Activated CD4-positive, alpha-beta T cell treated with anti-CD3 and anti-CD28 coated beads, Interleukin-2, Interleukin-6, amounts not matched to agents 100 ng/mL and 50 ng/mL, durations not matched to agents 16 hours and 8 hours (primary cell): ENCODE measurements at places on chromosomes 6 and 20.

- DNase-seq = no peak
Measured at GRCh38 chr6:13304580-13305260, 23.6 kb downstream of the TBC1D7 start.

DNA sequence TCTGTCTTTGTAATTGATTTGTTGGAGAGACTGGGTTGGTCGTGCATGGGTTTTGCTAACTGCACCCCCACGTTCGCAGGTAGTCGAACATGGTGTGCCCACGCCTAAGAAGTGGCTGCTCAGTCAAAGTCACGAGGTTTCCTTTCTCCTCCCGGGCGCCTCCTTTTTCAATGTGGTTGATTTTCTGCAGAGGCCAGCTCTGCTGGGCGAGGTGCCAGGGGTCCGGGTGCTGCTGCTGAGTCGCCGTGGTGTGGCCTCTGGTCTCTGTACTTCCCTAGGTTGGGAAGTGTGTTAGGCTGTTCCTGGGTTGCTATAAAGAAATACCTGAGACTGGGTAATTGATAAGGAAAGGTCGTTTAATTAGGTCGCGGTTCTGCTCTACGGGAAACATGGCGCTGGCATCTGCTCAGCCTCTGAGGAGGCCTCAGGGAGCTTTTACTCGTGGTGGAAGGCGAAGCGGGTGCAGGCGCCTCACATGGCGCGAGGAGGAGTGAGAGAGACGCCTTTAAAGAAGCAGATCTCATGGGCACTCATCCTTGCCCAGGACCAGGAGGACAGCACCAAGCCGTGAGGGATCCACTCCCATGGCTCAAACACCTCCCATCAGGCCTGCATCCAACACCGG, 14.1 kb downstream of the OSBPL2 start:
- DNase-seq = no peak

- no peak for DNase-seq
Measured at GRCh38 chr20:24870881-24871280, 78.2 kb upstream of the CST7 start.

DNA sequence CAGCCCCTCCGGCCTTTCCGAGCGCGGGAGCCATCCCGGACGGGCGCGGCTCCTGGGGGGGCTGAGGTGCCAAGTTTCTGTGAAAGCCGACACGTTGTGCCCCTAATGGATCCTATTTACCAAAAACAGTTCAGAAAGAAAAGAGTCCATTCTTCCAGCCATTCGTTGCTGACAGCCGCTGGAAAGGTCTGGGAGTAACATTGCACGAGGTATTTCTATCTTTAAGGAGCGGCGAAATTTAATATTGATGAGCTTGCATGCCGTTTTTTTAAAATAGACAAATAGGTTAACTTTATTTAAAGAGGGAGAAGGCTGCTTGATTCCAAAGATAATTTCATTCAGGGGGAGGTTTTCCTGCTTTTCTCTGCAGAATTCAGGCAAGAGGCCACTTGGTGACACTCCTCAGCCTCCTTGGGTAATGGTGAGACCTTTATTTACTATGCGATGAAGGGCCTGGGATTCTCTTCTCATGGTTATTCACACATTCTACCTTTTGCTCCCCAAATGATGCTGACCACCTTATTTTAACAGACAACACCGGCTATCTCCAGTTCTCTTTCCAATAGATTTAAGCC, 988 bp downstream of the TIAM2 start:
- no peak for DNase-seq

DNA sequence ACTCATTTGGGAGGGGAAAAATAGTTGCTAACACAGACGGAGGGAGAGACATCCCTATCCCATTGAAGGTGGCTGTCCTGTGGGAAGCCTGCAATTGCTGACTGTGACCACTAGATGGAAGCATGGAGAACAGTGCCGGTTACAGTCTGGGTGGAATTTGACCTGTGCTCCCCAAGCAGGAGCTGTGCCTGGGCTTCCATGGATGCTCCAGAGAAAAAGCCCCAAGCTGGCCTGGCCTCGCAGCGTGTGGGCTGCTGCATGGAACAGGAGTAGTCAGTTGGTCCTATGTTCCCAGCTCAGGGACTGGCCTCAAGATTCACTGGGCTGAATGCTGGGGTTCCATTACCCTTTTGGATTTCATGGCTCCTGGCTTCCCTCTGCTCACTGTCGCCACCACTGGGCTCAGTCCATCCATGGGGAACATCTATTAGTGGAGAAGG, 116.3 kb upstream of the CHD6 start:
- DNase-seq = peak; percentile 53

DNA sequence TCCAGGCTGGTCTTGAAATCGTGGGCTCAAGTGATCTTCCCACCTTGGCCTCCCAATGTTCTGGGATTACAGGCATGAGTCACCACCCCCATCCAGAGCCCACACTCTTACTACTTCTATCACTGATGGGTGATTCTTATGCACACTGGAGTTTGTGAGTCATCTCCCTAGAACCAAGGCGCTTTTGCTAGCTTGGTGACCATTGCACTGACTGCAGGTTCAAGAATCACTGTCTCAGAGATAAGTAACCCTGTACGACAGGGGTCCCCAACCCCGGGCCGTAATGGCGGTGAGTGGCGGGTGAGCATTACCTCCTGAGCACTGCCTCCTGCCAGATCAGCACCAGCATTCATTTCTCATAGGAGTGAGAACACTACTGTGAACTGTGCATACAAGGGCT, 118.8 kb downstream of the MAP3K7 start:
- DNase-seq = peak; percentile 67

DNA sequence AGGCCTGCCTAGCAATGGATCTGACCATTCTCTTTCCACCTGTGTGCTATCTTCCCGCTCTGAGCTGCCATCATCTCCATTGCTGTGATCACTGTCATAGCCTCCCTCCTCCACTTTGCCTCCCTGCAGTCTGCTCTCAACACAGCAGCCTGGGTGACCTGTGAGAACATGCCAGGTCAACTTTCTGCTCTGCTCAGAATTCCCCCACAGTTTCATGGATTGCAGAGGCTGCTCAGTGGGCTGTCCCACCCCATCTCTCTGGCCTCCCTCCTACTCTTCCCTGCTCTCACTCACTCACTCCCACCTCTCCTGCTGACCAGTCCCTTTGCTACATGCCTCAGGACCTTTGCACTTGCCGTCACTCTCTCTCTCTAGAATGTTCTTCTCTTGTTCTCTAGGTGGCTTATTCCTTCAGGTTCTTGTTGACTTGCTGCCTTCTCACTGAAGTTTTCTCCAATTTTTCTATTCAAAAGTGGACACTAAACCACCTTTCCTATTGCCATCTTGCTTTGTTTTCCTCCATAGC, 159.9 kb downstream of the CD83 start:
- no peak for DNase-seq

DNA sequence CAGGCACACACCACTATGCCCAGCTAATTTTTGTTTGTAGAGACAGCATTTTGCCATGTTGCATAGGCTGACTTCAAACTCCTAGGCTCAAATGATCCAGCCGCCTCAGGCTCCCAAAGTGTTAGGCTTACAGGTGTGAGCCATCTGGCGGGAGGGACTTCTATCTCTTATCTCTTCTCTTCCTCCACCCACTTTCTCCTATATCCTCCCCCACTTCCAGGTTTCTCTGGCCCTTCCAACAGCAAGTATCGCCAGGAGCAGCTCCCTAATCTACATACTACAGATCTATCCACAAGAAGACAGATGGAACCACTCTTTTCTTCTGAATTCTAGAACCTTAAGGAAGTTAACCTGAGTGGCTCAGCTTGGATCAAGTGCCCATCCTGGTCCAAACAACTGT, 5.1 kb upstream of the TOP1 start:
- no peak for DNase-seq

- no peak for DNase-seq
Measured at GRCh38 chr20:6418732-6419131, 295.9 kb upstream of the FERMT1 start.

DNA sequence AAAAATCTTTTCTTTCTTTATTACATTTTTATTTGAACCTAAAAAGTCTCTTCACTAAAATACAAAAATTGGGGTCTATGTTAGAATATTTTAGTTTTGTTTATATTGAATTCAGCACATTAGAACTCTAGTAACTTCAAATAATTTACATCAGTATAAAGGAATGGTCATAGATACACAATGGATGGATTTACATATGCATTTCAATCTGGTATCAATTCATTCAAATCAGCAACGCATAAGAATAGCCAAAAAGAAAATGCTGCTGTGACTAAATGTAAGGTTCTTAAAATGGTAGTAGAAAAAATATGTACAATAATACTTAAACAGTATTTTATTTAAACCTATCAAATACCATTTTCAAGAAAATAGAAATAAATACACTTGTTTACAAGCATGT, 47.6 kb upstream of the MANEA start:
- DNase-seq = no peak

DNA sequence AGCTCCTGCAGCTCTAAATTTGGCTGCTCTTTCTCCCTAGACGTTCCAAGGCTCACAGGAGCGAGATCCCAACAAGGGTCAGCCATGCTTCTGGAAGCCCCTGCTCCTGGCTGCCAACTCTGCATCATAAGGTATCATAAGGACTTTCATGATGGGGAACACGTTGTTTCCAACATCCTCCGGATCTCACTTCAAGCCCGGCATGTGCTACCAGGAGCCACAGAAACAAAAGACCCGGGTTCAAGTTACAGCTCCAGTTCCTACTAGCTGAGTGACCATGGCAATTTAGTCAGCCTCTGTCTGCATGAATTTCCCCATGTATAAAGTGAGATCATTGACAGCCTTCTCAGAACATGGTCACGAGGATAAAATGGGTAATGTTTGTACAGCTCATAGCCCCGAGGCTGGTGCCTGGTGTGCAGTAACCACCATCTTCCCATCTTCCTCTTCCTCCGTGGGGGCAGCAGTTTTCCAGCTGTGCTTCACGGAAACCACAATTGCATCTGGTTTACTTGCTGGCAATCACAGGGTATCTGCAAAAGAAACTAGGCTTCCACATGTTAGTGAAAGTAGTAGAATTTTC, 209.0 kb upstream of the ECI2 start:
- DNase-seq = no peak

DNA sequence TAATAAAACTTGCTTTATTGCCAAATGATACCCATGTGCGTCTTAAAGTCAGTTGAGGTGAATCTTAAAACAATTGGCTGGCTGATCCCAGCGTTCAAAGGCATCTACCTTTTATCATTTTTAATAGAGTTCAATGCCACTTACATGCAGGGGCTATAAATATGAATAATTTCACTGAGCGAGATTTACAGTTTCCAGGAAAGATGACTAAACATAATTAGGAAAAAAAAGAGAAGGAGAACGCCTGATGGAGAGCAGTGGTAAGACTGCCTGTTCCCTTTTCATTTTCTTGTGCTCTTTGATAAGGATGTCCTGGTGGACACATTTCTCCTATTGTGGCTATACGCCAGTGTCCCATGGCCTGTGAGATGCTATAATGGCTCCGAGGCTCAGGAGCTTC, 139.9 kb upstream of the SLC22A23 start:
- DNase-seq = no peak

- peak; percentile 44 for DNase-seq
Measured at GRCh38 chr6:161111261-161111660, 119.7 kb downstream of the MAP3K4 start.

GRCh38 chr6:2819115-2819514, 22.5 kb downstream of the SERPINB1 start:
- no peak for DNase-seq

DNA sequence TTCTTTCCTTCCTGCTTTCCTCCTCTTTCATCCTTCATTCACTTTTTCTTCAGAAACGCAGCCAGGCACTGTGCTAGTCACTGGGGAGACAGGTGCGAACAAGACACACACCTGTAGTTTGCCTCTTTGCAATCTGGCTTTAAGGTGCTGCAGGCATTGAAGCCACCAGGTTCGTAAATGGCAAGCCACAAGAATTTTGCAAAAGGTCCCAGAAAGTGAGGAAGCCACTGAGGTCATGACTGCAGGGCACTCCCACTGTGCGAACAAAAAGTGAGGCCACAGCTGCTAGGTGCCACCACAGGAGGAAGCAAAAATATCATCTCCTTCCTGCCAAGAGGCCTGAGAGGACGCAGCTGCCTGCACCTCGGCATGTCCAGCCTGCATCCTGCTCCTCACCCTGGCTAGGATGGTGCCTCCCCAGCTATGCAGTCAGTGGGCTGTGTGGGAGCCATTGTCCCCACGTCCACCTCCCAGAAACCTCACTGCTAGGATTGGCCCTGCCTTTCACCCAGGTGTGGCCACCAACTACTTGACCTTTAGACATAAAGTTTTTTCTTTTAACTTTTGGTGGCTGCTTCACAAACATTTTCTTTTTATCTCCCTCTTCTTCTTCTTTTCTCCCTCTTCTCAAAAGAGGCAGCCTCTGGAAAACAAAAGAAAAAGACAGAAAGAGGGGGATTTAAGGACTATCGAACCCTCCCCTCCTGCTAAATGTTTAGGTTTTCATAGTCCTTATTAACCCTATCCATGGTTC, 230.8 kb downstream of the BCAS1 start:
- peak; percentile 71 for DNase-seq

DNA sequence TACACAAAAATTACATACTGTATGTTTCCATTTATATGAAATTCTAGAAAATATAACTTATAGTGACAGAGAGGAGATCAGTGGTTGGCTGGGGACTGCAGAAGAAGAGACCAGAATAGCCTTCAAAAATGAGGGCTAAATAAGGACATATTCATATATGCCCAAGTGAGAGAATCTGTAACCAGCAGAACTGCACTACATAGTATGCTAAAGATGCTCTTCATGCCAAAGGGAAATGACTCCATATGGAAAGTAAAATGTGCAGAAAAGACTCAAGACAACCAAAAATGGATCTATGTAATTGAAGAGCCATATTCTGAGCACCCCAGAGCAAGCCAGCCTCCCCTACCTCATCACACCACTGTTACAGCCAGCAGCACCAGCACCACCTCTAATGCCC, 29.0 kb downstream of the ELOVL2 start:
- no peak for DNase-seq

GRCh38 chr6:34772940-34773339, 15.6 kb downstream of the SNRPC start:
- no peak for DNase-seq

DNA sequence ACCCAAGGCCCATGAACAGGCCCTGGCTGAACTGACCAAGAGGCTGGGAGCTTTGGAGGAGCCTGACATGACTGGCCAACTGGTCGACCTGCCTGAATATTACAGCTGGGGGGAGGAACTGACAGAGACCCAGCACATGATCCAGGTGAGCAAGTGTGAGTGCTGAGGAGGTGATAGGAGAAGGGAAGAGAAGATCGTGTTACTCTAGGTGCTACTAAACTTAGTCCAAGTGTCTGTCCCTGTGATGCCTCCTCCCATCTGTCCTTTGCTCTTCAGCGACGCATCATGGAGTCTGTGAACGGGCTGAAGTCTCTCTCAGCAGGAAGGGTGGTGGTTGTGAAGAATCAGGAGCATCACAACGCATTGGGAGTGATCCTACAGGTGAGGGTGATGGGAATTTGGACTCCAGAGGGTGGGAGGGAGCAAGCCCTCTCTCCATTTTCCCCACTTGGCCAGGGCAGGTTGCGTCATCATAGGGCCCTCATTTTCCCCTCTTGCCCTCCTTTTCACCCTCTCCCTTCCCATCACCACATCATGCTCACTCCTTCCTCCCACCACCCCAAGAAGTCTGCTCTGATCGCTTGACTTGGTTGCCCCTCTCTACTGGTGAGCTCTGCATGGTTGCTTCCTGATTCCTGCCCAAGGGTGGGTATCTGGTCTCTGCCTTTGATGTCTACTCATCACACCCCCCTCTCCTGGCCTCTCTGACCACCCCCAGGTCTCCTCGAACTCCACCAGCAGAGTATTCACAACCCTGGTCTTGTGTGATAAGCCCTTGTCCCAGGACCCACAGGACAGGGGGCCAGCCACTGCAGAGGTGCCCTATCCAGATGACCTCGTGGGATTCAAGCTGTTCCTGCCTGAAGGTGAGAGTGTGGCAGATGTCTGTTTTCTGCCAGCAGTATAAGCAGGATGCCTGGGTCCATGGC, 4.7 kb downstream of the DXO start:
- DNase-seq = no peak

- peak; percentile 15 for DNase-seq
Measured at GRCh38 chr6:55886185-55886836, 10.9 kb upstream of the BMP5 start.
